ENCODE measurements at places on chromosomes 3 and 15.

DNA sequence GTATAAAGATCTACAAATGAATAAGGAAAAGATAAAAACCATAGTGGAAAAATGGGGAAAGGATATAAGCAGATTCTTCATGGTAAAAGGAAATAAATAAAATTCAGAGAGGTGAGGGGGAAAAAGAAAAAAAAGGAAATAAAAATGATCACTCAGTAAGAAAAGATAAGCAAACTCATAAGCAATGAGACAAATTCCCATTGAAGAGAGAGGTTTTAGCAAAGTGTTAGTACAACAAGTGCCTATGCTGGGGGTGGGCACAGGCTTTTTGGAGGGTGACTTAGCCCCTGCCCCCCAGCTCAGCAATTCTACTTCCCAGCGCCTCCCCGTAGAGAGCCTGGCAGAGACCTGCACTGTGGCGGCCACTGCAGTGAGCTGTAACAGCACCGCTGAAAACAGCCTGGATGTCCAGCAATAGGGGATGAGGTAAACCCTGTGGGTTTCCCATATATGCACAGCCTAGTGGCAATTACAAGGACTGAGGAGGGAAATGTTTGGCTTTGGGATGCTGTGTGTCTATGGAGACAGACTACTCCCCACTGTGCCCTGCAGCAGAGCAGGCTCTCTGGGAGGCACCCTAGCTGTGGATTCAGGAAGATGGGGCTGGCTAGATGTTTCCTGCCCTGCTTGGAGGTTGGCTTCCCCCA is 23.7 kb upstream of the SFMBT1 start:
- H3K4me3 ChIP-seq = no peak overlapping the region
- DNase-seq = no peak
- H3K4me1 ChIP-seq = peaks cover 16% of the 10 kb centered on the region
- no peaks in the 10 kb centered on the region for H3K36me3 ChIP-seq
- no peak overlapping the region for H3K27ac ChIP-seq

DNA sequence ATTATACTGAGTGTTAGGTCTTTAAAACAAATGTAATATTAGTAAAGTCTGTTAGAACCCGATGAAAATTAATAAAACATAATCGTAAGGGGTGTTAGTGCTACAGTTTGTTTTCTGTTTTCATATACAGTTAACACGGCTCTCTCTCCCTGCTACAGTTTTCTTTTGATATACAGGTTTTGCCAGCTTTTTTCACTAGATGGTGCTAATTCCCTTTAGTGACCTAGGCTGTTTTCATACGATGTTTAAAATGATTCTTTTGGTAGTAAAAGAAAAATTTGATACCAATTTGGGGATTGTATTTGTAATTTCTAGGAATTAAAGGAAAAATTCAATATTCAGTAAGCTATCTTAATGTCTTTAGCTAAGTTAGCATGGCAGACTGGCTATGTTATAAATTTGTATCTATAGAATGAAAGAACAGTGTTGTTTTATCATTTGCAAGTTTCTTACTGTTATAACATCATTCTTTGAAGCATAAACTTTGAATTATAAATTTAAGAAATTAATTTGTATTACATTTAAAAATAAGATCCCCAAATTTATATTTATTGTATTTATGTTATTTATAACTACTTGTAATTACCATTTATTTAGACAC is 11.5 kb downstream of the APH1B start:
- peak overlapping the region; percentile 28 for H3K27ac ChIP-seq
- H3K4me3 ChIP-seq = no peak overlapping the region
- H3K36me3 ChIP-seq = peaks cover 5% of the 10 kb centered on the region
- DNase-seq = no peak

- H3K4me1 ChIP-seq = peaks cover 50% of the 10 kb centered on the region
- no peak for DNase-seq
- no peak overlapping the region for H3K27ac ChIP-seq
- no peak overlapping the region for H3K4me3 ChIP-seq
Observed at GRCh38 chr15:84987949-84988624, 6.4 kb downstream of the PDE8A start.

GRCh38 chr15:44028349-44028748 is 166.7 kb downstream of the FRMD5 start:
- no peaks in the 10 kb centered on the region for H3K4me1 ChIP-seq
- no peak for DNase-seq
- no peak overlapping the region for H3K27ac ChIP-seq
- H3K27me3 ChIP-seq = no peaks in the 10 kb centered on the region
- no peaks in the 10 kb centered on the region for H3K36me3 ChIP-seq
- no peak overlapping the region for H3K4me3 ChIP-seq

- peak; percentile 22 for DNase-seq
- H3K27ac ChIP-seq = no peak overlapping the region
- no peaks in the 10 kb centered on the region for H3K36me3 ChIP-seq
- no peaks in the 10 kb centered on the region for H3K27me3 ChIP-seq
- no peaks in the 10 kb centered on the region for H3K4me1 ChIP-seq
Observed at GRCh38 chr3:15512166-15512565, 9.3 kb downstream of the COLQ start.

DNA sequence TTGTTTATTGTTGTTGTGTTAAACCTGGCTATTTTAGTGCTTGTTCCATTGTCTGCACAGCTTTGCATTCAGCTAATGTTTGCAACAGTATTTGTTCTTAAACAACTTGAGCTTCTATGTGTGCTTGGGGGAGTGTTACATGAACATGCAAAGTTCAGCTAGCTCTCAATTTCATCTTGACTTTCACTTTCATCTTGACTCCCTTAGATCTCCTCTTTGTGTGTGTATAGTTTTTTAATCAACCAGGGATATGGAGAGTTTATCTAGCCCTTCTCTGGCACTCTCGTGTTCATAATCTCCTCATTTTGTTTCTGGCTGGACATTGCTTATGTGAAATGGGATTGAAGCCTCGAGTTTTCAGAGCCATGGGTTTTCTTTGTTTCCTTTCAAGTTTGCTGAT is 212.4 kb upstream of the ZBTB20 start:
- no peaks in the 10 kb centered on the region for H3K27me3 ChIP-seq
- H3K4me1 ChIP-seq = peaks cover 5% of the 10 kb centered on the region
- peak overlapping the region; percentile 36 for H3K4me3 ChIP-seq
- no peak overlapping the region for H3K27ac ChIP-seq
- no peaks in the 10 kb centered on the region for H3K36me3 ChIP-seq

- peak overlapping the region; percentile 51 for H3K4me3 ChIP-seq
- peaks cover 14% of the 10 kb centered on the region for H3K4me1 ChIP-seq
- peak overlapping the region; percentile 55 for H3K27ac ChIP-seq
- DNase-seq = peak; percentile 6
Observed at GRCh38 chr15:60660290-60661051, 181.5 kb upstream of the ICE2 start.

DNA sequence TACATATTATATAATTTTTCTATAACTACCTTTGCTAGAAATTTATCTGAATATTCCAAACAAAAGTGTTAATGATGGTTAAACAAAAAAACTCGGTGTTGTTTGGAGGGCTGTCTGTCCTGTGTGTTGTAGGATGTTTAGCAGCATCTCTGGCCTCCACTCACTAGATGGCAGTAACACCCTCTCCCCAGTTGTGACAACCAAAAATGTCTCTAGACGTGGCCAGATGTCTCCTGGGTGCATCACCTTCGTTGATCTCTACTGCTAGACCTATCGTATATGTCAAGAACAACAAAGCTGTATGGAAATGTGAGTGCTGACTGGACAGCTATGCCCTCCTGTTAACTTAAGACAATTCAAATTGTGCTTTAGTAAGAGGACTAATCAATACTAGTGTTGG is 14.1 kb downstream of the ANKRD34C start:
- no peaks in the 10 kb centered on the region for H3K36me3 ChIP-seq
- H3K4me1 ChIP-seq = no peaks in the 10 kb centered on the region
- H3K4me3 ChIP-seq = no peak overlapping the region
- no peak for DNase-seq
- H3K27ac ChIP-seq = no peak overlapping the region

DNA sequence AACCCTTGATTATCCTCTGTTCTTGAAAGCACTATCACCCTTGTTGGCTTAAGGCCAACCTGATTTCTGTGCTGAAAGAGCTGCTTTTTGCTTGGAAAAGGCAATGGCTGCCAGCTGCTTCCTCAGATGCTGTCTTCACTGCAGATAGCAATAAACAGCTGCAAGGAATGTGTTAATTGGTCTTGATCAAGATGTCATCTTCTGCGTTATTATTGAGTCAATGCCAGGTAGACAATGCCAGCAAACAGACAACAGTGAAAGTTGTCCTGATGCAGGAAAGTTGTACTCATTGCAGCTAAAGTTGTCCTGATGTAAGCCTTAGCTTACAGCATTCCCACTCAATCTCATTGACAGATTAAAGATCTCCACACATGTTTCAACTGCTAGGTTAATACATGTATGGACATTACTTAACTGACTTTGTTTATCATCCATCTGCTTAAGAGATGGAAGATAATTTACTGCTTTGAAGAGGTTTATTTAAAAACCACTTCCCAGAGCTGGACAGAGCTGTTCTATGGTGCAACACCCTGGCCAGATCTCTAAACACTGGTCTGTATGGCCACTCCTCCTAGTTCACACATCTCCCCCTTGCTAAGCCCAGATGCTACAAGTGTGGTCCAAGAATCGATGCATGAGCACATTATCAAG is 251.0 kb upstream of the MCTP2 start:
- no peak for DNase-seq
- H3K4me3 ChIP-seq = no peak overlapping the region
- H3K27ac ChIP-seq = no peak overlapping the region
- no peaks in the 10 kb centered on the region for H3K36me3 ChIP-seq
- H3K4me1 ChIP-seq = no peaks in the 10 kb centered on the region
- no peaks in the 10 kb centered on the region for H3K27me3 ChIP-seq

GRCh38 chr3:67578416-67578815 is 76.0 kb downstream of the SUCLG2 start:
- H3K27me3 ChIP-seq = no peaks in the 10 kb centered on the region
- DNase-seq = no peak
- no peak overlapping the region for H3K4me3 ChIP-seq
- no peak overlapping the region for H3K27ac ChIP-seq
- no peaks in the 10 kb centered on the region for H3K4me1 ChIP-seq

- H3K27me3 ChIP-seq = no peaks in the 10 kb centered on the region
- H3K4me3 ChIP-seq = no peak overlapping the region
- DNase-seq = no peak
- H3K36me3 ChIP-seq = no peaks in the 10 kb centered on the region
- H3K27ac ChIP-seq = no peak overlapping the region
Observed at GRCh38 chr3:86996261-86996955, 5.5 kb upstream of the VGLL3 start.

- H3K27ac ChIP-seq = peak overlapping the region; percentile 92
- peaks cover 44% of the 10 kb centered on the region for H3K4me1 ChIP-seq
- no peak for DNase-seq
- no peaks in the 10 kb centered on the region for H3K36me3 ChIP-seq
- no peaks in the 10 kb centered on the region for H3K27me3 ChIP-seq
Observed at GRCh38 chr3:52023860-52024764, 28.4 kb upstream of the RPL29 start.

GRCh38 chr15:51718219-51718618 is 19.2 kb downstream of the LYSMD2 start:
- no peaks in the 10 kb centered on the region for H3K27me3 ChIP-seq
- no peaks in the 10 kb centered on the region for H3K4me1 ChIP-seq
- H3K36me3 ChIP-seq = peaks cover 5% of the 10 kb centered on the region
- no peak for DNase-seq
- no peak overlapping the region for H3K4me3 ChIP-seq

DNA sequence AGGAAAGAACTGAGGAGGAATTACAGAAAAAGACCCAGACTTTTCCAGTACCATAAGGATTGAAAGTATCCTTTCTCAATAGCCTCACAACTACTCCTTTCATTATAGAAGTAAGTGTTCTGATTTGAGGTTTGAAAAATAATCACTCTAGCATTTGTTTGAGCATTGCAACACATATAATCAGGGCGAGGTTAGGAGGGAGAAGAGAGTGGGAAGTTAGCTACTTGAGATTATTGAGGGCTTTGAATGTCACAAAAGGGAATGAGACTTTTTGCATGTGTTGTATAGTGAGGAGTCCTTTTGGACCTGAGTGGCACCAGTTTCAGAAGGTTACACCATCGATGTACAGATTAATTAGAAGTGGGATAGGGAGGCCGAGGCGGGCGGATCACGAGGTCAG is 65.2 kb upstream of the TNIK start:
- no peak for DNase-seq
- no peak overlapping the region for H3K27ac ChIP-seq
- H3K36me3 ChIP-seq = no peaks in the 10 kb centered on the region
- H3K27me3 ChIP-seq = no peaks in the 10 kb centered on the region
- no peak overlapping the region for H3K4me3 ChIP-seq

GRCh38 chr3:31891876-31892455 is 89.1 kb downstream of the OSBPL10 start:
- no peaks in the 10 kb centered on the region for H3K36me3 ChIP-seq
- H3K27ac ChIP-seq = no peak overlapping the region
- DNase-seq = no peak
- no peaks in the 10 kb centered on the region for H3K4me1 ChIP-seq

GRCh38 chr3:47392933-47393332 is 12.1 kb downstream of the PTPN23 start:
- no peak for DNase-seq
- no peak overlapping the region for H3K27ac ChIP-seq
- H3K36me3 ChIP-seq = no peaks in the 10 kb centered on the region
- H3K4me3 ChIP-seq = no peak overlapping the region
- peaks cover 12% of the 10 kb centered on the region for H3K4me1 ChIP-seq
- no peaks in the 10 kb centered on the region for H3K27me3 ChIP-seq

DNA sequence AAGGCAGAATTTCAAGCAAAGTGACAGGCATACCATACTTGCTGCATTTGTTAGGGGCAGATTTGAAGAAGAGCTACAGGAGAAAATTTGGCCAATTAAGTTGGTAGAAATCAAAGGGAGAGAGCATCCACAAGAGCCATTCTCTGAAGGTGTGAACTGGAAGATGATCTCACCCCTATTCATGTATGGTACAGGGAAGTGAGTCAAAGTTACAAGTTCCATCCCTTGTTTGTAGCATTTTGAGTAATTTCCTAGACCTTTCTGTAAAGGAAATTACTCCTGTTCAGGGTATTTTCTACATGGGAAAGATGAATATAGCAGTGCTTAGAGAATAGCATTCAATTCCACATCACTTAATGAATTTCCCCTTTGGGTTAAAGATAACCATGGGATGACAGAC is 28.4 kb downstream of the TTC14 start:
- H3K4me1 ChIP-seq = no peaks in the 10 kb centered on the region
- H3K36me3 ChIP-seq = no peaks in the 10 kb centered on the region
- no peak overlapping the region for H3K4me3 ChIP-seq

DNA sequence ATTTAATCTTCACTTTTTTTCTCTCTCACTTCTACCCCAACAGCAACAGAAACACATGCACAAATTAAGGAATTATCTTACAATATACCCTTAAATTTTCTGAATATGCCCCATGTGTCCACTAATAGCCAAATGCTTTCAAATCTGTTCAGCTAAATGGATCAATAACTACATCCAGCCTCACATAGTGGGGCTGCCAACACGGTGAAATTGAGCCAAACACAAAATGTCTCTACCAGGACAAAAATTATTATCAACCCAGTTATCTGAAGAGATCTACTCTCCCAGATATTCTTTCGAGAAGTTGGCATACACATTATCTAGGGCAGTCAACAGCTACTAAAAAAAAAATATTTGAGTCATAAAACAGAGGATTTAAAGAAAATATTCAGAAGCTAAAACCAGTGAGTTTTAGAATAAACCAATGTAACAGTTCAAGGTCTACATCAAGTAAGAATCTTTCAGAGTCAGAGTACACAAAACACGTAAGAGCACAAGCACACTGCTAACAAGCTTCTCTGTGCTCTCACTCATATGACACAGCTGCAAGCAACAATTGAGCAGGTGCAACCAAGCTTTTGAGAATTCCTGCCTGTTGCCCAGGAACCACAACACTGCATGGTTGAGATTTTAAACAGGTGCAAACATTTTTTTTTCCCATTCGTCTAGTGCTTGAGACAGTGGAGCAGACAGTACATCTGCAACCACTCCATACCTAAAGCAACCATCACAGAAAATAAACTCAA is 247.7 kb downstream of the ZBTB20 start:
- no peaks in the 10 kb centered on the region for H3K27me3 ChIP-seq
- no peak overlapping the region for H3K4me3 ChIP-seq
- DNase-seq = no peak
- peaks cover 8% of the 10 kb centered on the region for H3K4me1 ChIP-seq
- no peak overlapping the region for H3K27ac ChIP-seq
- no peaks in the 10 kb centered on the region for H3K36me3 ChIP-seq

Data from thoracic aorta (tissue), 2 donors.